ENCODE measurements at places on chromosomes 7 and 10.

DNA sequence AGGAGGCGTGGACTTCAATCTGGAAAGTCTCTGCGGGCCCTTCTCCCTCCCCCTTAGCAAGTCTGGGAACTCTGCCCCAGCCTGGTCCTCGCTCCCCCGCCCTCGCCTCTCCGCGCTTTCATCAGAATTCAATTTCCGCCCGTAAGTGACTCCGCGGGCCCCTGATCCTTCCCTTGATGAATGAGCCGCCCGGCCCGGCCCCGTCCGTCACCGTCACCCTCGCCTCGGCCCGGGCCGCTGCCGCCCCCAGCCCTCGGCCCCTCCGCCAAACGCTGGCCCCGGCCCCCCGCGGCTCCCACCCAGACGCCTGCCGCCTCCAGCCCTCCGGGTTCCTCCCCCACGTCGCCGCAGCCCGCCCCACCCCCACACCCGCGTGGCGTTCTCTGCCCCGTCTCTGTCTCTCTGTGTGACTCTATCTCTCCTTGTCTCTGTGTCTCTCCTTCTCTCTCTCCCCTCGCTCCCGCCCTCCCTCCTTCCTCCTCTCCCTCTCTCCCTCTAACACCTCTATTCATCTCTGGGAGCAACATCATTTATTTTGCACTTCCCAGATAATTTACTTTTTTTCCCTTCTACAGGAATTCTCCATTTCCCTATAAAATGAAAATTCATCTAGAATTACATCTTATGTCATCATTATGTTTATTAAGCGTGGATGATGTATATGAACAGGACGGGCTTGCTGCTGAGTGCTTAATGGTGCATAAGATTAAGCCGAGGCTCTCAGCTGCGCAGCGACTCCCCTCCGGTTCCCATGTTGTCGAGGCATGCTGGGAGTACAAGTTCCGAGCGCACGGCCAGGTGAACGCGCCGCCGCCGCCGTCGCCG is 91.2 kb upstream of the PAX2 start:
- DNase-seq, result peak; percentile 53

GRCh38 chr7:106033735-106034134 is 70.7 kb downstream of the CDHR3 start:
- DNase-seq, result no peak

GRCh38 chr7:30851651-30852307 is 59.9 kb upstream of the AQP1 start:
- no peak for DNase-seq

- no peak for DNase-seq
These were observed 16.9 kb upstream of the OTUD1 start for GRCh38 chr10:23422003-23422411.

DNA sequence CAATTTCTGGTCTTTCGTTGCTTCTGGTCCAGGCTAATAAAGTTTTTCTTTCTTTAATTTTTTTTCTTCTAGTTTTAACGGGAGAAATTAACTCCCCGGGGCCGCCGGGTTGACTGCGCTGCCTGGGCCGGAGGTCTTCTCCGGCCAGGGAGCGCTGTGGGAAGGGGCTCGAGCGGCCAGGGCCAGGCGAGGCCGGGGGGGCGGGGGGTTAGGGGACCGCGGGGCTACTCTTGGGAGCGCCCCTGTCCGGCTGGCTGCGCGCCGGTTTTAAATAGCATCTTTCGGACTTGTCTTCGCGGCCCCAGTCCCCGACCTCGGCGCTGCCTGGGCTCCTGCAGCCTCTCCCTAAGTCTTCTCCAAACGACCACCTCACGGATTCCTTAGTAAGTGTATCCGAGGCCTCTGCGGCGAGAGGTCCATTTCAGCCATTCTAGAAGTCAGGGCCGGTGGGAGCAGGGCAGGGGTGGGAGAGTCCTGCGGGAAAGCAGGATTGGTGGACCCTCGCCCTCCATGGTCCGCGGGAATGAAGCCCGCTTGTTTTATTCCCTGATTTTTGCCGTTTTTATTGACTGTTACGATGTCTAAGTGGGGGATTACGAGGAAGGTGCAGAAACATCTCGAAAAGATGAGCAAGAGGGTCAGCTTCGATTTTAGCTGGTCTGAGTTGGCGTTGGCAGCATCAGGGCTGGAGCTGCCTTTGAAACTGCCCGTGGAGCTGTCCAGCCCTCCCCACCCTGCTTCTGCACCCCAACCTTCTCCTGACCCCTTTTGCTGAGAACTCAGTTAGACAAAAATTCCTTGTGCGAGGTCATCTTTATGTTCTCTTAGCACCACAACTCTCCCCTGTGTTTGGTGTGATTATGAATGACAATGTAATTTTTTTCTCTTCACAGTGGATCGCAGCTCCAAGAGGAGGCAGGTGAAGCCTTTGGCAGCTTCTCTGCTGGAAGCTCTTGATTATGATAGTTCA is 555 bp downstream of the PHF14 start:
- no peak for DNase-seq

DNA sequence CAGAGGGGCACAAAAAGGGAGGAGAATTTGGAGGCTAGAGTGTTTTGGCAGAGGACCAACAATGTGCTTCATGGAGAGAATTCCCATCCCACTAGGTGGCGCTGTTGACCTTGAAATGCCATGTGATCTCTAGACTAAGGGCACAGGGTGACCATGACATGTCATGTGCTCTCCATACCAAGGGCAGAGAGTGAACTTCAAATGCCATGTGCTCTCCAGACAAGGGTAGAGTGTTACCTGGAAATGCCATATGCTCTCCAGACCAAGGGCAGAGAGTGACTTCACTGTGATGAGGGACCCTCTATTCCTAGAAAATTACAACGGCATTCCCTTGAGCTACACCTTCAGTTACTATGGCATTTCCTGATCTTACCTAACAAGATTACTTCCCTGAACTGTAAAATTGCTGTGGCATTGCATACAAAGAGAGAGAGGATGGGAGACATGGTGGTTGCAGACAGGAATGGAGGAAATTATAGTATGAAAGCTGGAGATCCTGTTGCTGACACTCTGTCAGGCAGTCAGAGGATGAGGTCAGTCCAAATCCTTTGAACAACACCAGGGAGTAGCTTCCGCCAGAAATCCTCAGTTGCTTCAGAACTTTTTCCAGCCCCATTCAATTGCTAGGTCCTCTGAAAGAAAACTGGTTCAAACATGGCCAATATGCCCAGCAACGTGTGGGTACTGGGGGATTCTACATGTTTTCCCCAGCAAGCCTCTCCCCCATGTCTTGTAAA is 60.9 kb upstream of the ACSM6 start:
- peak; percentile 56 for DNase-seq

DNA sequence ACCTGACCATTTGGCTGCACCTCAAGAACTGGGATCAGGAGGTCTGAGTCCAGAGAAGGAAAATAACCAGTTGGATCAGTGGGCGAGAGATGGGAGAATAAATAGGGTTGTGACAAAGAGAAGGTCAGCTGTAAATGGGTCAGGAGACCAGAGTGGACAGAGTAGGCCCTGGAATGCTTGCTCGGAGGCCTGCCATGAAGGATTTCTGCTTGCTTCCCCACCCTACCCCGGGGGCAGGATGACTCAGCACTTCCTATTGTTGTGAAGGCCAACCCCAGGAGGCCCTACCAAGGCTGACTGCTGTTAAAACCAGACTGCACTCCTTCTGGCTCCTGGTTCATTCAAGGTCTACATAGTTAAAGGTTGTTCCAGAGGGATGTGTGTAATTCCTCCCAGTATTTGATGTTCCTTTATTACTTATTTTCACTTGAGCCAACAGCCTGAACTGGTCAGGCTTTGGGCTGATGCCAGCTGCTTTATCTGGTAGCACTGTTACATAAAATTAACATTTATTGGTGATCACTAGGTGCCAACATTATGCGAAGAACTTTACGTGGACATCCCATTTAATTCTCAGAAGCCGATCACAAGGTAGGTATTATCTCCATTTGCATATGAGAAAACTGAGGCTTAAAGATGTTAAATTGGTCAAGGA is 27.3 kb upstream of the IFRD1 start:
- peak; percentile 5 for DNase-seq

GRCh38 chr7:29086545-29086944 is 59.8 kb downstream of the CPVL start:
- DNase-seq, result no peak

GRCh38 chr7:46165276-46165675 is 244.2 kb upstream of the IGFBP3 start:
- DNase-seq, result no peak

DNA sequence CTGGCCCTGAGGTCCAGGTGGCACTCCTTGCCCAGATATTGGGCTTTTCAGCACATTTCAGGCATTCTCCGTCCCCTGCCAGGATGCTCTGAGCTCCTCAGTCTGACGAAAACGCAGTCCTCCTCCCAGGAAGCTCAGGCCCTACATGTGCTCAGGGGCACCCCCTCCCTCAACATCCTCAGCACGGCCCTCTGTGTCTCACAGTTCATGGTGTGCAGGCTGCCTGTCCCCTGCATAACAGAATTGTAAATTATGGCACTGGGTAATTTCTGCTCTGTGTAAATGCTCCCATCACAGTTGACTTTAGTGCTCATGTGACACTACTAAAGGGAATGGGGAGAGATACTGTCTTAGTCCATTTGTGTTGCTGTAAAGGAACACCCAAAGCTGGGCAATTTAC is 563.8 kb downstream of the DNAJB6 start:
- no peak for DNase-seq

- no peak for DNase-seq
These were observed 59.8 kb downstream of the STK32C start for GRCh38 chr10:132247943-132248342.

- no peak for DNase-seq
These were observed 56.4 kb downstream of the BBS9 start for GRCh38 chr7:33185786-33186185.

DNA sequence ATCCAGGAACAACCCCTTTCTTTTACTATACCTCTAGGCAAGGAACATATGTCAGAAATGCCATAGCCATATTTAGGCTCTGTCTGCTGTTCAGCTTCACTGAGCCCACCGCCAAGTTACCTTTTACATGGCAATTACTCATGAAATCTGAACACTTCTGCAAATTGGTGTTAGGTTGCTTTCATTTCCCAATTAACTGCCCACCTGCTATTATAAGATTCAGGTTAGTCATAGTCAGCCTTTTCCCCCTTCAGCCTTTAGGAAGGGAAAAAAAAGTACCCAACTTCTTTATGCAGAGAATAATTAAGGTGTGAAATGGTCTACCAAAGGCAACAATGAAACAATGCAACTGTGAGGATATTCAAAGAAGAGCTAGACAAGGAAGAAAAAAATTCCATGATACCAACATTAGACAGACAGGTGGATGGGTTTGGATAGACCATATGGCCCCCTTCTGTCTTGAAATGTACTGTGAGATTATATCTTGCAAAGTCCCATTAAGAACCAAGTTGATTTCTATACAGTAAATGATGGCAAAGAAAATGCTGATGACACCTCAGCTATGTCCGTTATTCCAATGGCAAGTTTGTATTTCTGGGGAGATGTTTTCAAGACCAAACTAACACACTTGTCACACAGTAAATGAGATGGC is 442.1 kb upstream of the NRP1 start:
- DNase-seq, result no peak

- no peak for DNase-seq
These were observed 5.2 kb upstream of the UTF1 start for GRCh38 chr10:133224756-133225372.

DNA sequence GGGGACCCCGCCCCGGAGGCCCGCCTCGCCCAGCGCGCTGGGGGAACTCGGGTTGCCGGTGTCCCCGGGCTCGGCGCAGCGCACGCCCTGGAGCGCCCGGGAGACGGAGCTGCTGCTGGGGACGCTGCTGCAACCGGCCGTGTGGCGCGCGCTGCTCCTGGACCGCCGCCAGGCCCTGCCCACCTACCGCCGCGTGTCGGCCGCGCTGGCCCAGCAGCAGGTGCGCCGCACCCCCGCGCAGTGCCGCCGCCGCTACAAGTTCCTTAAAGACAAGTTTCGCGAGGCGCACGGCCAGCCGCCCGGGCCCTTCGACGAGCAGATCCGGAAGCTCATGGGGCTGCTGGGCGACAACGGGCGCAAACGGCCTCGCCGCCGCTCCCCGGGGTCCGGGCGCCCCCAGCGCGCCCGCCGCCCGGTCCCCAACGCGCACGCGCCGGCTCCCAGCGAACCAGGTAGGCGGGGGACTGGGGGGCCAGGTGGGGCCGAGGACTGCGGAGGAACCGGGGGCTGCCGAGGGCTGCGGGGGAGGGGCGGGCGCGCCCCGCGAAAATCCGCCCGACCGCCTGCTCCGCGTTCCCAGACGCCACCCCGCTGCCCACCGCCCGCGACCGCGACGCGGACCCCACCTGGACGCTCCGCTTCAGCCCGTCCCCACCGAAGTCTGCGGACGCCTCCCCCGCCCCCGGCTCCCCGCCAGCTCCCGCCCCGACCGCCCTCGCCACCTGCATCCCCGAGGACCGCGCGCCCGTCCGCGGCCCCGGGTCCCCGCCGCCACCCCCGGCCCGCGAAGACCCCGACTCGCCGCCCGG is 574 bp downstream of the UTF1 start:
- peak; percentile 26 for DNase-seq

DNA sequence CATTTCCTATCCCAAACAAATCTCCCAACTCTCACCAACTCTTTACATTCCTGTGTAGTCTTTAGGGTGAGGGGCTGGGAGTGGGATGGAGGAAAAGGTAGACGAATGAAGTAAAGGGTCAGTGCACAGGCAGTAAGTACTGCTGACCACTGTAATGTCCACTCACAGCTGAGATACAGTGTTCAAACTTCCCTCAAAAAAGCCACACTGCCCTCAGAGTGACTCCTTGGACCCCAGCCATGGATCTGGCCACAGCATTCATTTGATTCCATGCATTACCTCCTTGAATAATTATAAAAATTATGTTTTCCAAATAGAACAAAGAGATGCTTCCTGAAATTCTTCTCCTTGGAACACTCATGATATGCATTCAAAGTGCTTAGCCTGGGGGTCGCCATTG is 19.8 kb upstream of the HIPK2 start:
- no peak for DNase-seq

Data from stimulated activated CD4-positive, alpha-beta T cell treated with anti-CD3 and anti-CD28 coated beads, Interleukin-12 subunit alpha, Interleukin-12 subunit beta, amount 100 ng/mL, for 4 hours (primary cell).